ENCODE measurements at places on chromosomes 3 and 15.

DNA sequence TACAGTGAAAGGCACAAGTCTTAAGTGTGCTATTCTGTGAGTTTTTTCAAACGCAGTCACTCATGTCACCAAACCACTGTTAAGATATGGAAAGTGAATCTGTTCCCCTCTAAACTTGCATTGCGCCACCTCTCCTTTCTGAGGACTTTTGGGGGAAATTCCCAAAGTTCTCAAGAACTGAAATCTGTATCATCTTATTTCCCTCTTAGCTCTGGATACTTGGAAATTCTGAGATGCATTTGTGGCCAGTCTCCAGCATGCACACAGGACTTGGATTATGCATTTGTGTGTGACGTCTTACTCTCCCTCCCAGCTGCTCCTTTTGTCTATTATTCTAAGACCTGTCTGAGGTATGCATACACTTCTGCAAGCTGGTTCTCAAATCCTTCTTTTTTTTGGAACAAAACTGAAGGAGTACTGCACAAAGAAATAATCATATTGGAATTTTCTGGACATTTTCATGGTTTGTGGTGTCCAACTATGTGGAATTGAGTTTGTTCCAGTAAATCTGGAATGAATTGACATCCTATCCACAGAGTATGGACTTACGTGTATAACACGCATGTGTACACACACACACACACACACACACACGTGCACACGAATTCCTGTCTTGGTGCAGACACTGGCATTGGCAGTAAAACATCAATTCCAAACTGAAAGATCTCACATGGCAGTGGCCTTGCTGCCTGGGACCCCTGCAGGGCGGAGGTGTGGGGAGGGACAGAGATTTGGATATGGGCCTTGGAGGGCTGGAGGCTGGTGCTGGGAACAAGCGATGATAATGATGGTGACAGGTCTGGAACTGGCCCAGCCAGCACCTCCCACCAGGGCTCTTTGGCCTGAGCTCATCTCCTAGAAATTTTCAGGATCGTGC, 8.2 kb upstream of the LCTL start:
- DNase-seq: peak; percentile 39

DNA sequence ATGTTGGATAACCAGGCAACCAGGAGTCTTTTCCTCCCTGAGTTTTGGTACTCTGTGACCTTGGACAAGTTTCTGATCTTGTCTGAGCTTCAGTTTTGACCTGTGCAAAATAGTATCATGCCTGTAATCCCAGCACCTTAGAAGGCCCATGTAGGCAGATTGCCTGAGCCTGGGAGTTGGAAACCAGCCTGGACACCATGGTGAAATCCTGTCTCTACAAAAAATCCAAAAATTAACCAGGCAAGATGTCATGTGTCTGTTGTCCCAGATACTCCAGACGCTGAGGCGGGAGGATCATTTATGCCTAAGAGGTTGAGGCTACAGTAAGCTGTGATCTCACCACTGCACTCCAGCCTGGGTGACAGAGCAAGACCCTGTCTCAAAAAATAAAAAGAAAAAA, 114.8 kb downstream of the IL12A start:
- no peak for DNase-seq

DNA sequence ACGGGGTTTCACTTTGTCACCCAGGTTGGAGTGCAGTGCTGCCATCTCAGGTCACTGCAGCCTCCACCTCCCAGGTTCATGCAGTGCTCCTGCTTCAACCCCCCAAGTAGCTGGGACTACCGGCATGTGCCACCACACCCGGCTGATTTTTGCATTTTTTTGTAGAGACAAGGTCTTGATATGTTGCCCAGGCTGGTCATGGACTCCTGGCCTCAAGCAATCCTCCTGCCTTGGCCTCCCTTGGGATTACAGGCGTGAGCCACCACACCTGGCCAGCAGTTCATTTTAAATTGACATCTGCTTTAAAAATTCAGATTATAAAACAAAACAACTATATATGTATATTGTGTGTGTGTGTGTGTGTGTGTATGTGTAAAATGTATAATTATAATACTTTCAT, 38.3 kb downstream of the CALML4 start:
- no peak for DNase-seq

GRCh38 chr3:192930577-192930976, 12.9 kb upstream of the MB21D2 start:
- no peak for DNase-seq

- no peak for DNase-seq
Observed at GRCh38 chr3:47000198-47000815, 20.8 kb downstream of the NBEAL2 start.

DNA sequence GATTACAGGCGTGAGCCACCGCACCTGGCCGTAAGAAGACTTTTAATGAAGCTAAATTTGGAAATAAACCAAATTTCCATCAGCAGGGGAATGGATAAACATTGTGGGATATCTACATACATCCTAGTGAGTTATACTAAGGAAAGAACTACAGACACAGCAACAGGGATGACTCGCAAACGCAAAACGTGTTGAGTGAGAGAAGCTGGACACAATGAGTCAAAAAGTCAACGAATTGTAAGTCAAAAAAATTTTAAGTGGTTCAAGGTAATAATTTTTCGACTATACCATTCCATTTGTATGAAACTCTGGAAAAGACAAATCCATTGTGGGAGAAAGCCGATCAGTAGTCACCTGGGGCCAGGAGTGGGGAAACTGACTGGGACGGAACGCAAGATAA, 19.9 kb downstream of the PLA2G4F start:
- no peak for DNase-seq

DNA sequence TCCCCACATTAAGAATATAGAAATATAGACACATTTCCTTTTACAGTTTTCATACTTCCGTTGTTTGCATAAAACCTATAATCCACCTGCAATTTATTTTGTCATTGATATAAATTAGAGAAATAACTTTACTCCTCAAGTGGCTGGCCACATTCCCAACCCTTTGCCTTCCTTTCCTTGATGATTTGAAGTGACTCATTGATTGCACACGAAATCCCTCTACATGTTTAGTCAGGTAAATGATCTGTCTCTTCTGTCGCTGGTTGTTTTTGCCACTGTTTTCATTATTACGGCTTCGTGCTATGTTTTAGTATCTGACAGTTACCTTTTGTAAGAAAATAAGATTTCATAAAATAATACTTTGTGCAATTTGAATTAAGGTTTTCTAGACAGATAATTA, 272.2 kb upstream of the NR2E3 start:
- no peak for DNase-seq

GRCh38 chr15:85636351-85636750, 158.4 kb downstream of the KLHL25 start:
- DNase-seq: no peak

- no peak for DNase-seq
Observed at GRCh38 chr3:45701172-45701867, 12.1 kb downstream of the SACM1L start.

DNA sequence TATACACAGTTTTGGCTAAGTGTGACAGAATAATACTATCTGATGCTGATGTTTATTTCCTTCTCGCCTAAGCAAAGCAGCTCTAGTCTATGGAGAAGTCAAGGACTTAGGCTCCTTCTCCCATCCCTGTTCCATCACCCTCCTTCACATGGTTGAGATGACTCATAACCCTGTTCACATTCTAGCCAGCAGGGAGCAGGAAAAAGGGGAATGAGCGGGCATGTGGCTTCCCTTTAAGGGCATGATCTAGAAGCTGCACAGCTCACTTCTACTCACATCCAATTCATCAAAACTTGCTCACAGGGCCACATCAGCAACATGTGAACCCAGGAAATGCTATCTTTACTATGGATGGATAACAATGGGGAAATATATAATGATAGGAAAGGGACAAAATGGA, 40.9 kb downstream of the CBLB start:
- DNase-seq: peak; percentile 74

GRCh38 chr15:37359101-37359892, 258.9 kb upstream of the MEIS2 start:
- DNase-seq: no peak
